ENCODE measurements at places on chromosomes 12 and 14. TPM values are rescaled to one million over a fixed set of nuclear protein-coding genes. Genes with fewer than 3 reads are reported as not detected.

The ARHGDIB gene
- 13.8 TPM for total RNA-seq

- no peak for DNase-seq
These were observed 201.8 kb downstream of the ESR2 start for GRCh38 chr14:64092338-64092737.

DNA sequence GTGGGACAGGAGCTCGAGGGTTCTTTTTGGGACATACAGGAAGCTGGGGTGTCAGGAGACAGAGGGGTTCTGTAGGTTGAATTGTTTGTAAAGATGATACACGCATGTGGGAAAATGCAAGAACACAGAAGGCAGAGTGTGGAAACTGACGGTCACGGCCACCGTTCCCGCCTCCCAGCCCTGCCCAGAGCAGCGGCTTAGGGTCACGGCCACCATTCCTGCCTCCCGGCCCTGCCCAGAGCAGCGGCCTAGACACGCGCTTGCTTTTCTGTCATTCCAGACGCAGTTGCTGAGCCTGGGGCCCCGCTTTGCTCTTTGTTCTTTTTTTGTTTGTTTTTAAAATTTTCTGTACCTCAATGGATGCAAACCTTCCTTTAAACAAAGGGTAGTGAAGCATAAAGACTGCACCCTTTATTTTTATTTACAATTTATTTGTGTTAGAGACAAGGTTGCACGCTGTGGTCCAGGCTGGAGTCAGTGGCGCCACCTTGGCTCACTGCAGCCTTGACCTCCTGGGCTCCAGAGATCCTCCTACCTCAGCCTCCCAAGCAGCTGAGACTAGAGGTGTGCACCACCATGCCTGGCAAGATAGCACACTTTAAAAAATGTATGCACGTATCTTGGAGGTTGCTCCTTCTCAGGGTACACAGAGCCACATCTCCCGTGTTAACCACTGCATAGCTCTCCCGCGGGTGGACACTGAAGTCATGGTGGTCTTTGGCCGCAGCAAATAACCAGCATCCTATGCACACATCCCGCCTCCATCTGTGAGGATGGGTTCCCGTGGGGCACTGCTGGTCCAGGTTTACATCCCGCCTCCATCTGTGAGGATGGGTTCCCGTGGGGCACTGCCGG lies 142.3 kb downstream of the ADGRD1 start:
- no peak for DNase-seq

The DTX1 gene
- total RNA-seq: 1.8 TPM

The TMEM52B gene
- 0.48 TPM for total RNA-seq

GRCh38 chr12:19110221-19110940 lies 19.2 kb upstream of the PLEKHA5 start:
- no peak for DNase-seq

Data from kidney epithelial cell (primary cell).